ENCODE measurements at places on chromosomes 2 and 18.
A peak's percentile ranks its signal among the peaks of the same experiment; 100 is the strongest.

DNA sequence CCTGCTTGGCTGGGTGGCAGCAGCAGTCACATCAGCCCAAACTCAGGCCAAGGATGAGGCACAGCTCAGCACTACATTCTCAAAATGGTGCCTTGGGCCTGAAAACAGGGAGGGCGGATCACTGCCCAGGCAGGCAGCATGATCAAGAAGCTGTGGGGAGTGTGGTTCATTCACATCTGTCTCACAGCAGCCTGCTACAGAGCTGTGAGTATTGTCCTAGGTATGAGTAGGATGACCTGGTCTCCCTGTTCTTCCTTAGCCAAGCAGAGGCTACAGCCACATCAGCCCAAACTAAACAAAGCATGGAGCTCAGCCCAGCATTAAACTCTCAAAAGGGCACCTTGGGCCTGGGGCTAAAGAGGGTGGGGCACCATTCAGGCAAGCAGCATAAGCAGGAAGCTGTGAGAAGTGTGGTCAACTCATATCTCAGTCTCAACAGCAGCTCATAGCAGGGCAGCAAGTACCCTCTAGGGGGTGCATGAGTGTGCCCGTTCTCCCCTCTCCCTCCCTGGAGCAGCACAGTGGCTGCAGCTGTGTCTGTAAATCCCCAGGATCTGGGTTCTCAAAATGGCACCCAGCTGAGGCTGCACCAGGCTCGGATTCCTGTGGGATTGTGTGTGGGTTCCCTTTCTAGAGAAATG, 139.6 kb downstream of the TRABD2A start:
- DNase-seq, result no peak

GRCh38 chr2:241035818-241036396, 37.5 kb downstream of the SNED1 start:
- DNase-seq, result no peak

- DNase-seq, result peak; percentile 19
Observed at GRCh38 chr2:183079139-183079775, 710 bp downstream of the DUSP19 start.

DNA sequence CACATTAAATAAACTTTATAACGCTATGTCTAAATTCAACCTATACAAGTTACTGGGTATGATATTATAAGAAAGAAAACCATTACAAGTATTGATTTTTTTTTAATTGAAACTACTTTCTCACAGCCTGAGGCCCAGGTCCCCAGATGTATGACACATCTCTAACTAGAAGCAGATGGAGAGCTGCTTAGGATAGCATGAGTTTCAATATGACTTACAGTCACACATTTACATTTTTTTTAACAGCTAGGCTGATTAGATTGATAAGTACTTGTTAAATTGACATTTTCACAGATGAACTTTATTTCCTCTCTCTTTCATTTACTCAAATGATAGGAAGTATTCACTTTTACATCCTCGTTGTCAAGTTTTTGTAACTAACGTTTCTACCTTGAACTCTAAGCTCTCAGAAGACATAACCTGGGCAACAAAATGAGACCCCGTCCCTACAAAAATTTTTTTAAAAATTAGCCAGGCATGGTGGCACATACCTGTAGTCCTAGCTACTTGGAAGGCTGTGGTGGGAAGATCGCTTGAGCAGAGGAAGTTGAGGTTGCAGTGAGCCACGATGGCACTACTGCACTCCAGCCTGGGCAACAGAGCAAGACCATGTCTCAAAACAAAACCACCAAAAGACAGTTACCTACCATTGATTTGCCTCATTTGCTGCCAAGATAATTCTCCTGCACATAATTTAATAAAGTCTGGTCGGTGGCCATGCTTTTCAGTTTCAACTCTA, 52.4 kb downstream of the STK39 start:
- DNase-seq, result no peak

GRCh38 chr2:148244593-148245292, 223.9 kb downstream of the MBD5 start:
- DNase-seq, result peak; percentile 47

DNA sequence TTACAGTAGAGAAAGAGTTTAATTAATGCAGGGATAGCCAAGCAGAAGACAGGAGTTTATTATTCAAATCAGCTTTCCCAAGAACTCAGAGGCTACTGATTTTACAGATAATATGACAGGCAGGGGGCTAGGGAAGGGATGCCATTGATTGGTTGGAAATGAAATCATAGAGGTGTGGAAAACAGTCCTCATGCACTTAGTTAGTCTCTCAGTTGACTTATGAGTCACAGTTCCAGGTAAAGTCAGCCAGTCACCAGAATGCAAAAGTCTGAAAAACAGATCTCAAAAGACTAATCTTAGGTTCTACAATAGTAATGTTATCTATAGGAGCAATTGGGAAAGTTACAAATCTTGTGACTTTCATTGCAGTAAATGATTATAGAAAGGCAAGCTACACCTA, 676.4 kb upstream of the CHAC2 start:
- DNase-seq, result no peak

DNA sequence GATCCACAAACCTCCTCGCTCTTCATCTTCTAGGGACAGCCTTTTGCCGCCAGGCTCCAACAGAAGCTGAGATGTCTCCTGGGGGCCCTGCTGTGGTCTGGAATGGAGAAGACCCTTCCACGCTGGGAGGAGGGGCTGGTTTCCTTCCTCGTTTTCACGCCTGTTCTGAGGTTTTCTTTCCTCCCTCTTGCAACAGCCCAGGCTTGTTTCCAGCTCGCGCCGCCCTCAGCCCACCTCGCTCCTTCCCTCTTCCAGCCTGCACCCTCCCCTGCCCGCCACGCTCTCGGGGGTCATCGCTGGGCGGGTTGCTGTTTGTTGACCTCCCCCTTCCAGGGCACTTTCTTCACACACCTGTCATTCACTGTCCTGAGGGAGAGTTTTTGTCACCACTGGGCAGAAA, 55.4 kb downstream of the VAPA start:
- no peak for DNase-seq

DNA sequence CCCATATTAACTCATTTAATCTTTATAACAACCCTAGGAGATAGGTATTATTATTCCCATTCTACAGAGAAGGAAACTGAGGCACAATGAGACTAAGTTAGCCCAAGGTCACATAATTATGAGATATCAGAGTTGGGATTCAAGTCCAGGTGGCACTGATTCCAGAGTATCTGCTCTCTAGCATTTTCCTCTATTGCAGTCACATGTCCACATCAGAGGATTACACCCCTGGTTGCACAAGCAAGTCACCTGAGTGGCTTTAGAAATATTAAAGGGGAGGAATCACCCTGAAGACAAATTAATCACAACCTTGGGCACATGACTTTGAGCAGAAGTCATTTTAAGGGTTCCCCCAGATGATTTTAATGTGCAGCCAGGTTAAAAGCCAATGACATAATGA, 23.8 kb downstream of the SRD5A2 start:
- no peak for DNase-seq

DNA sequence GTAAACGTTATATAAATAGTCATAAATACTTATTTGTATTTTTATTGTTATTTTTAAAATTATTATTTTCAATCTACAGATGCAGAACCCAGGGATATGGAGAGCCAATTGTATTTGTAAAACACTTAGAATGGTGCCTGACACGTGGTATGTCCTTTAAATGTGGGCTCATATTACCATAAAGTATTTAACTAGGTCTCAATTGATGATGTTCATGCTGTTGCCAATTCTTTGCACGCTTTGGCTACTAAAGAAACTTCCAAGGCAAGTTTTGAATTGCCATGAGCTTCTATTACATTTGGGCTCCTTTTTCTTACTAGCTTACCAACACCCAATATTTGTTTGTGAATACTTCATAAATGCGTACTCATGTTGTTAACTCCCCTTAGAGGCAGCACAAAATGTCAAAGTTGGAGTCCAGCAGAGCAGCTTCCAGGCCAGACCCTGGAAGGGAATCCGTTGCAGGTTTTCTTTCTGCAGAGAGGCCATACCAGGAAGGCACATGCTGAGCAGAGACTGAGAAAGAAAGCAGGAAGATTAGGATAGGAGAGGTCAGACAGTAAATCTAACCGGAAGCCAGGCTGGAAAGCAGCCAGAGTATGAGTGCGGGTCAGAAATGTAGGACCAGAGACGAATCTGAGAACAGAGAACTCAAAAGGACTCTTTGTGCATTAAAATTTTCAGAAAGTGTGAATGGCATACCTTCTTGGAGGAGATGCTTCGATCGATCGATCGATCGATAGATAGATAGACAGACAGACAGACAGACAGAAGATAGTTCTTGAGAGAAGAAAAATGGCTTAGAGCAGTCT, 4.2 kb upstream of the NOSTRIN start:
- DNase-seq, result no peak

GRCh38 chr2:152761214-152761613, 42.8 kb downstream of the ARL6IP6 start:
- no peak for DNase-seq

DNA sequence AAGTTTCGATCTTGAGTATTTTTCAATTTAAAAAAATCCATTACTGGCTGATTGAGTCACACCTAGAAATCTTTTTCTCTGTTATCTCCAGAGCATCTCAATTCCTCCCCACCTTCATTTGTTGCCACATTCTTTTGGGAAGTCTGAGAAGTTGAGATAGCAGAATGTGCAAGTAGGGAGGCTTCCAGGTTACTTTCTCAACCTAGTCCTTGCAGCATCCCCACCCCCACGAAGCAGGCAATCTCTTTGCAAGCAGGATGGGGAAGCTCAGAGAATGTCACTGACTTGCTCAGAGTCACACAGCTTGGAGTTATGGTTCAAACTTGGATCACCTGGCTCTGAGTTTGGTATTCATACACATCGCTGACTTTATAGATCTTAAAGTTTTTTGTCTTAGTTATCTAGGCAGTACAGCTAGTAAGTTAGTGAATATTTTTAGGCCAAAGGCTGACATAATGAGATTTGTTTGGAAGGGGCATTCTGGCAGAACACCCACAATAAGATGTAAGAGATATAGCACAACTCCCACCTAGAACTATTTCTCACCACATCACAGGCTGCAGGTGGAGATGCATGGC, 25.9 kb upstream of the LCLAT1 start:
- no peak for DNase-seq

GRCh38 chr2:205358351-205358815, 323.9 kb upstream of the NRP2 start:
- no peak for DNase-seq

- no peak for DNase-seq
Observed at GRCh38 chr18:13543811-13544732, 182.3 kb downstream of the FAM210A start.

DNA sequence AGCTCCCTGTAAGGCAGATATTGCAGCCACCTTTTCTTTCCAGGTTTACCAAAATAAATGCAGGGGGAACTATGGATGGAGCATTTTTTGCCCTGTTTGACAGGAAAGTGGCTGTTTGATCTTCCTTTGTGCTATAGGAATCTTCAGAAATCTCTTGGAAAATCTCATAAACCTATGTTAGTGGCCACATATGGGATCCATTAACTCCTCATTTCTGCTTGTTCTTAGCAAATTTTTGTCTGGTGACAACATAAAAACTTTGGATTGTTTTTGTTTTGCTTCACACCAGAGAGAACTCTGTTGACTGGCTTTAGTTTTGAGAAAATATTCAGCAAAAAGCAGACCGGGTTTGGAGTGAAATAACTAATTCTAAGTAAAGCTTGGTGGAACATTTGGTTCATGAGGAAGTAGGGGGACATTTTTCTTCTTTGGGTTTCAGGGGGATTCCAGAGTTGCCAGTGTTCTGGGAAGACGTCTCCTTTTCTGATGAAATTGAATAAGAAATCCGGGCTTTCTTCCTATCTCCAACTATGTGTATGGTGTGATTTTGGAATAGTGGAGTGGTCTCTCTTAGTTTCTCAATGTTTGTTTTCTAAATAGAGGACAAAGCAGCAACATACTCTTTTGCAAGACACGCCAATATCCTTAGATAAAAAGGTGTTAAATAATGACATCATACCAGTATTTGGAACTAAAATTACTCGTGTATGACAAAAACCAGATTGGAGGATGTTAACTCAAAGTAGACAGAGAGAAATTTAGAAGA, 174.4 kb downstream of the ICOS start:
- no peak for DNase-seq

- no peak for DNase-seq
Observed at GRCh38 chr2:196314780-196315179, 143.4 kb upstream of the STK17B start.

DNA sequence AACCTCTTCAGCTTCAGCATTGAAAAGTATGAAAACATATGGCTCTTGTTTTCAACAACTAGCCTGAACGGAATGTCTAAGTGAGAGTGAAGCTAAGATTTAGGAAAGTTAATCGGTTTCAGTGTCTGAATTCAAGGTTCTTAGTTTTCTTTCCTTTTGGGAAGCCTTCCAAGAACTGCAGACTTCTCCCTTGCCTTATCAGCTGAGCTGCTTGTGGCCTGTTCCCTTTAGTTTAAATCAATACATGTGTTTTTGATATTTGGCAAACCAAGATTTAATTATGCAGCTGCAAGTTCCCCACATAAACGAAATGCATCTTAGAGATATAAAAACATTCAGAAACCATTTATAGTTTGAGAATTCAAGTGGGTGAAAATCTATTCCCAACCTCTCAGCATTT, 274.3 kb upstream of the NRP2 start:
- peak; percentile 0 for DNase-seq

GRCh38 chr2:31138037-31138962, at the start of gene GALNT14:
Gene GALNT14 (minus strand): TSS chr2:31138440. CDS start chr2:31138086, 354 bp downstream.
- DNase-seq, result peak; percentile 55

- no peak for DNase-seq
Observed at GRCh38 chr2:32464431-32464830, 107.6 kb downstream of the BIRC6 start.

GRCh38 chr2:193743089-193743488, 1548.4 kb upstream of the TMEFF2 start:
- no peak for DNase-seq

DNA sequence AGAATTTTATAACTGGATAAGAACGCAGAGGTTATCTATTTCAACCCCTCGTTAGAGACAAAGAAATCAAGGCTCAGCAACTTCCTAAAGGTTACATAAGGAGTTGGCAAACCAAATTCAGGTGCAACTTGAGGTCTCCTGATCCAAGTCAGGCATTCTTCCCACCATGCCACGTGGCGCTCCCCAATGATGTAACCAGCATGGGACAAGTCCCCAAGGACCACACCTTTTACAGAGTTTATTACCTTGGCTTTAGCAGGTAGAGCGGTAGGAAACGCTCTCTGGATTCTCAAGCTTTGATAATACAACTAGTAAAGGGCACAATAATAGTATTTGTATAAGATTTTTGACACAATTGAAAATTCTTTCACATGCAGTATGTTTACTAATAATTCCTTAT, 26.7 kb upstream of the MBOAT2 start:
- no peak for DNase-seq

GRCh38 chr2:230419181-230419580, 3.2 kb downstream of the SP100 start:
- DNase-seq, result no peak

DNA sequence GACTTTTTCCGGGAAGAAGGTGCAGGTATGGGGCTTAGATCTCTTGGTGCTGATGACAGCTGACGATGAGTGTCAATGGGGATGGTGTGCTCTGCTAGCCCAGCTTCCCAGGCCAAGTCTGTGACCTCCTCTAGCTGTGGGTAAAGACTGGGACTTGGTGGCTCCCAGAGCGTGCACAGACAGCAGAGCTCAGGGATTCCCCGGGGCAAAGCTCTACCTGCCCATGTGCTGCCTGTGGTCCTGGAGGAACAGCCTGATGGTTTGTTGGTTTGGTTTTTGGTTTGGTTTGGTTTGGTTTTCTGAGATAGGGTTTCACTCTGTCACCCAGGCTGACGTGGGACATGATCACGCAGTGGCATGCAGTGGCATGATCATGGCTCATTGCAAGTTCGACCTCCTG, 19.2 kb downstream of the ATP6V1B1 start:
- no peak for DNase-seq

Measured in hepatic stellate cell (primary cell).